Stimulated activated CD4-positive, alpha-beta T cell treated with anti-CD3 and anti-CD28 coated beads, Interleukin-15, amount 100 ng/mL, for 1 hour (primary cell): ENCODE measurements at places on chromosomes 6 and 20.

DNA sequence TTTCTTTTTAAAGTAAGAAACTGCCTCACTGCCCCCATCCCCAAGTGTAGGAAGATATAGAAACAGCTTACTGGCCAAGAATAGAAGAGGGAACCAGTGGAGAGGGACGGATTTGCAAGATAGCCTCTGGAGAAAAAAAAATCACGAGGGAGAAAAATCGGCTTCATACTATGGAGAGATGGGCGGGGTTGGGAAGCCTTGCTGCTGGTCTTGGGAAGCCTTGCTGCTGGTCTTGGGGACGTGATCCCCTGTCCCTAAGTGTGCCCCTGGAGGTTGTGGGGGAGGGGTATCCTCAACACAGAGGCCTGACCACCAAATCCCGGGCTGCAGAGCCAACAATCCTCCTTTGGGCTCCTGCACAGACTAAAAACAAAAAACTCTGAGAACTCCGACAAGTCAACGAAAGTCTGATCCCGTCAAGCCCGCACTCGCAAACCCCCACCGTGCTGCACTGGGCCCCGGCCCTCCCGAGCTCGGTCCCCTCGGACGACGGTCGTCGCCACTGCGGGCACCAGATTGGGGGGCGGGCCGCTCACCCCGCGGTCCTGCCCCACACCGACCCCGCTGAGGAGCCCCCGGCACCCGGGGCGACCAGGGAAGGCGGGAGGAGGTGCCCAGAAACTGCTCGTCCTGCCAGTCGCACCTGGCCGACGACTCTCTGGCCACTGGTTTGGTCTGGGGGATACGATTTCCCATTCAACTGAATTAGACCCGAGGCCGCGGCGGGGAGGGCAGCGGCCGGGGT is 750 bp downstream of the MAP7 start:
- DNase-seq, result no peak

DNA sequence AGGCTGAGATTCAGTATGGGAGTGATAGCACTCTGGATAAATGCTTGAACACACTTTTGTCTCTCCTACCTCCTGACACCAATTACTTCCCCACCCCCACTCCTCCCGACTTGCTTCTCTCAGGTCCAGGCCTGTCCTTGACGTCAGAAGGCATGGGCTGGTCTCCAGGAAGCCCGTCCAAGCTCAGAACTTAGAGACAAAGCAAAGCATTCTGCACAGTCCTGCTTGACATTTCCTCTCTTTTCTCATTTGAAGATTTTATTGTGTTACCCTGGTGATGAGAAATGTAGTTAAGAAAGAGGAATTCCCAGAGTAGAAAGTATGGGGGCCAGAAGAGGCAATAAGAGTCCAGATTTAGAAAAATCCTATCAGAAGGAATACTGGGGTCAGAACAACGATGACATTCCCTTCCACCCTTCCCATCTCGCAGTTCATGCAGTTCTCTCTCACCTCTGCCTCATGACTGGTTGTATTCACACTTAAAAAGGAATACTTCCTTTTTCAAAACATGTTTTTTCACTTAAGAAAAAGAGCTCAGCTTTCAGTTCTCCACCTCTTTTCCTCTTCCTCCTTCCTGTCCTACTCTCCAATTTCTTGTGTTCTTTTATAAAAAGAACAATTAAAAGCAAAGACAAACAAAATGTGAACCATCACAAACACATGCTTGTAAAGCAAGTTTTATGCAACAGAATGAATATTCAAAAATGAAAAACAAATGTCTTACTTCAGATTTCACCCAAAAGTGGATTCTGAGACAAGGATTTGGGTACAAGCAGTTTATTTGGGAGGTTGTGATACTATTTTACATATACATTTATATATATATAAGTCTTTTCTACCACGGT is 18.5 kb upstream of the FAM184A start:
- DNase-seq, result no peak

- no peak for DNase-seq
Measured at GRCh38 chr20:22507240-22507961, 77.0 kb downstream of the FOXA2 start.

DNA sequence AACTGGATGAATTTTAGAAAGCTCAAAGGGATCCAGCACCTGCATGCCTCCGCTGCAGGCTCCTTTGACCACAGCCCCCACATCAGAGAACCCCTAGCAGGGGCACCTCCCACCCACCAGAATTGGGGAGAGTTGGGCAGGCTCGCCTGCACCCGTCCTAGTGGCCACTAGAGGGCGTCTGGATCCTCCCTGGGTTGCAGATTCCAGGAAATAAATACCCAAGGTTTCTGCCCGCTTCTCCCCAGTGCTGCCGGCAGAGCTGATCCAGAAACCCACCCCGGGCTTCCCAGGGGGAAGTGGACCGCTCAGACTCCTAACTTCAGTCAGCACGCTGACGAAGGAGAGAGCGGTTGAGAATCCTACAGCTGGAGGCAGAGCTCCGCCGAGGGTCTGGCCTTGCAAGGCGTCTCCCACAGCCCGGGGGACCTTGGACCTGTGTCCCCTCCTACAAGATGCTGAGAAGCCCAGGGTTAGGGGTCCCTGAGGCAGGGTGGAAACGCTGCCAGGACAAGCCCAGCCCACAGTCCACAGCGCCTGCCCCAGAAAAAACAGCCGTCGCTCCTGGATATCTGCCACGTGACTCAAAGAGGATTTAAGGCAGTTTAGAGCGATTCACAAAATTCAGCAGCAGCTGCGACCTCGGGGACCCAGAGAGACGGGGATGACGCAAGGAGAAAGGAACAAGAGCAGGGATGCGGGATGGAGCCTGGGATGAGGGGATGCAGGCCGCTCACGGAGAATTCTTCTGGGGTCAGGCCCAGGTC is 32.6 kb upstream of the PHACTR3 start:
- DNase-seq, result peak; percentile 10

DNA sequence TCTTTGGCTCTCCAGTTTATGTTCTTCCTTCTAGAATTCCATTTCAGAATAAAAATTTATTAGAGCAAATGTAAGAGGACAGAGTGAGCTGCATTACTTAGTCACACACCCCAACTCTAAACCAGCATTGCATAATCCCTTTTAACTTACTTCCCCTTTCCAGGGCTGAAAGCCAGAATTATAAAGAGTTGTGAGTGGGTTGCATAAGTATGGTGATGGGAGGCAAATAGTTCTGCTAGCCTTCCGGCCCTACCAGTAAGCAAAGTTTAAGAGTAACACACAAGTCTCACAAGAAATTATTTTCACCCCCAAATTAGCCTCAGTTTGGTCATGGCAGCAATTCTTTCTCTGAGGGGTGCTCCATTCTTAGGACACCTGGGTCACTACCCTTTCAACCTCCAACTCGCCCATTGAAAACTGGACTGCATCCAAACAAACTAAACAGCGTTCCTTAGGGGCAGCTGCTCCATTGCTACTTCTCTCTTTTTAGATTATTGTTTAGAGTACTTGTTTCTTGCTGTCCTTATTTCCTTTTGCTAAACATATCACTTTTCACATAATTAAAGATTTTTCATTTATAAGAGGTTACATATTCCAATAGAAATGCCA is 1.6 kb downstream of the KIAA0408 start:
- no peak for DNase-seq

DNA sequence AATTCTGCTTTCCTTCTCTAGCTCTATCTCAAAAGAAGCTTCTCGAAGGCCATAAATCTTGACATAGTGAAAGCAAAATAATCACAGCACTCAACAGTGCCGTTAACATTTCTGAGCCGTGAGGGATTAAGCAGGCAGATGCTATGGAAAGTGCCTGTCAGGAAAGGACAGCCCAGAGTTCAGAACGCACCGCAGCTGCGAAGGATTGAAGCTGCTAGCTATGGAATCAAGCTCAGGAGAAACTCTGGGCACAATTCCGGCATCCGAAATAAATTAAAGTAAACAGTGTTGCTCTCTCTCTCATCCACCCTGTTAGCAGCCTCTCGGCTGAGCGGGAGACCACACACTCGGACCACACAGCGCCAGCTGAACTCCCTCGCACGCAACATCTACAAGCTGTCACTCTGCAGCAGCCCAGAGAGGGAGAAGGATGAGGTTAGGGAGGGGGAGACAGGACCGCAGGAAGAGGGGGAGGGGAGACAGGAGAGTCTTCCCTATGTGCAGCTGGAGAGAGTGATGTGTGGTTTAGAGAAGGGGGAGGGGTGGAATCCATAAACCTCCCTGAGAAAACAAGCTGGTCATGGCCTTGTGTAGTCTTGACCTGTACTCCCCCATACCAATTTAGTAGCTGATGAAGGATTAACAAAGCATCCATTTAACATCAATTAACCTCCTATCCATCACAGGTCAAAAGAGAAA is 9.0 kb downstream of the EXOC2 start:
- DNase-seq, result no peak

DNA sequence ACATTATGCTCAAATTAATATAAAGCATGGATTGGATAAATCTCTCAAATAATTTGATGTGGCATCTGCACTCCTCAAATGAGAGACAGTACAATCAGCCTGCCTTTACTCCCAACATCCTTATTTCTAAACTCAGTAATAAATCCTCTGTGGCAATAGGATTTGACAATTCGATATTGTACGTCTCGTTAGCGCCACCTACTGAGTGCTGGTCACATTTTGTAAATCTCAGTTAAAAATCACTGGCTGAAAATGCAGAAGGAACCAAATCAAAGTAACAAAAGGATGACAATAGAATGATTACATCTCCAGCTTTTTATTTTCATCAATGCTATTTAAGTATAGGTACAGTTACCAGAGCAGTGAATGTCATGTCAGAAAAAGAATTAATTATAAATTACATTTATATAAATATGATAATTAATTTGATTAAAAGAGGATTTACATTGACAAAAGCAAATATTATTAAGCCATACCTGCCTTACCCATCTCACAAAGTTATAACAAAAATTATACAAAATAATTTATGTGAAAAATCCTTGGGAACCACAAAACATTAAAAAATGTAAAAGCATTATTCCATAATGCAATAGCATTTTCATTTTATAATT is 20.2 kb upstream of the GJE1 start:
- DNase-seq, result peak; percentile 7

DNA sequence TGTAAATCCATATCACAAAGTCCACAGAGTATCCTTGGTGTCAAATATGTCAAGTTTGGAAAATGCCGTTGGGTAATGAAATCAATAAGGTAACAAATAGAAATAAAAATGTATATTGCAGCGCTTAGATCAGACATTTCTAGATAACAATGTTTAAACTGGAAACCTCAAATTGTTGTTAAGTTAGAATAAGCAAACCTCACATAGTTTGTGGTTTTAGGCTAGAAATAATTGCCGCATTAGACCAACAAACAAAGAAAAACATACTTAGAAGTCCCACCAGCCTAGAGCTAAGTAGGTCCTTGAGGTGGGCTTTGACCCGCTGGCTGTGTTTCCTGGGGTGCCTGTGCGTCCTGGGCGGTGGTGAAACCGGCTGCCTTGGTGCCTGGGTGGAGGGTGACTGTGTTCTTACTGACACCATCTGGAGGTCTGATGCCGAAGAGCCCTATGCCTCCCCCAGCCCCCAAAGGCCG is 71.4 kb downstream of the DACT2 start:
- DNase-seq, result no peak

DNA sequence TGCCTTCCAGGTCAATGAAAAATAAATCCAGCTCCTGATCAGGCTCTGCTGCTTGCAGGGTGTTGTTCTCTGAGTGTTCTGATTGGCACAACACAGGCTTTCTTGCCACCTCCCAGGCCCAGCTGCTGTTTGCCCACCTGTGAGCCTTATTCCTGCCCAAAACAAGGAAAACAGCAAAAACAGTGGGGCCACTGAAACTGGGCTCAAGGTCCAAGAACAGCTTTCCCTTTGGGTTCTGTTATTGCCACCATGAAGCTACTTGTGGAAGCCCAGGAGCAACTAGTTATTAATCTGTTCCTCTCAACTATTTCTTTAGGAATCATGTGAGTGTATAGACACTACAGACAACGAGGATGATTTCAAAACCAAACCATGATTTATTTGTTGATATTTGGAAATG is 159.1 kb downstream of the PLCB1 start:
- no peak for DNase-seq

DNA sequence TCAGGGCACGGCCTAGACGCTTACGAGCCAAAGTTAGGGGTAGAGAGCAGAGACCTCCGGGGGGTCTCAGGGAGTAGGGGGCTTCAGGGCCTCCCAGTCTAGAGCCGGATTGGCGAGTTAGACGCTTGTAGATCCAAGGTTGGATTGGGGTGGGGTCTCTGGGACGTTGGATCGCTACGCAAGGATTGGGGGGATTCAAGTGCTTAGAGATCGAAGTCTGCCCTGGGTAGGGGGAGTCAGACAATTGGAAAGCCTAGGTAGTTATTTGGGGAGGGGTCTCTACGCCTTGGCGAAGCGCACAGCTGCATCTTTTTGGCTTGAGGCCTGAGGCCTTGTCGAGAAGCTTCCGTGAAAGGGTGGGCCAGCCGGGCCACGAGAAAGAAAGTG is 469 bp downstream of the STX16 start:
- DNase-seq, result no peak

GRCh38 chr6:60679175-60679574 is 1606.8 kb downstream of the KHDRBS2 start:
- DNase-seq, result no peak

- no peak for DNase-seq
Measured at GRCh38 chr6:88964509-88964908, 1.1 kb upstream of the RNGTT start.

- no peak for DNase-seq
Measured at GRCh38 chr20:60553095-60553494, 594.9 kb downstream of the CDH26 start.

DNA sequence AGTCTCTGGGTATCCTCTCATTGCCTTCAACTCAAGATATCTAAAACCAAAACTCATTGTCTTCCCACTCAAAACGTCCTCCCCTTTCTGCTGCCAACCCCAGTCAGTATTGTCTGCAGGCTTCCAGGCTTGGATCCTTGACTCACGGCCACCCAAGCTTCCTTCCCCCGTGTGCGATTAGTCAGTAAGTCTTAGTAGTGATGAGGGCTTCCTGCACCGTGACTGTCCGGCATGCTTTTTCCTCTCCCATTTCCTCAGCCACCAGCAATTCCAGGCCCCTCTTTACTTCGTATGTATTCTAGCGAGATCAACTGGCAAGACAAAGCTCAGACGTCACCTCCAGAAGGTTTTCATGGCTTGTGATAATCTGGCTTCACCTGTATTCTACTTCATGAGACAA is 88.6 kb upstream of the DUSP22 start:
- no peak for DNase-seq

- DNase-seq, result no peak
Measured at GRCh38 chr6:89941031-89941762, 46.9 kb downstream of the GJA10 start.

- no peak for DNase-seq
Measured at GRCh38 chr6:157503018-157503747, 122.2 kb downstream of the ZDHHC14 start.

DNA sequence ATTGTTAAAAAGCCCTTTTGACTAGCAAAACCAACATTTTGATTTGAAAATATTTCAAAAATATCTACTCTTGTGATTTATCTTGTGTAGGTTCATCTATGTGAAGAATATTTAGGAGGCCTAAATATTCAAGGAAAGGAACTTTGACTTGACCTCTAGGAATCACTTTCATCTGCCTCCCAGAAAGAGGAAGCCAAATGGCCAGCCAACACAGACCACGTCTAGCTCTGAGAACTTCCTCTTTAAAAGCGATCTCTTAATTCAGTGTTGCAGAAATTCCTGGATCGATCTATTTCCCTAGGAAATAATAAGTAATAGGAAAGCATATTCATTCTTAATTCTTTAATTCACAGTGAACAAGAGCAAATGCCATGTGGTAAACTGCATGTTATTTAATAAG is 9.6 kb upstream of the MOXD1 start:
- DNase-seq, result no peak

- DNase-seq, result no peak
Measured at GRCh38 chr20:62485062-62485700, 9.4 kb upstream of the GATA5 start.
